ENCODE measurements at places on chromosomes 7 and 10. TPM values are rescaled to one million over a fixed set of nuclear protein-coding genes. Genes with fewer than 3 reads are reported as not detected.

Gene GARIN1A
- 0.80 TPM for total RNA-seq

Gene RBM17
- 133 TPM for total RNA-seq

Gene C10orf67
- total RNA-seq, result 0.06 TPM

Gene OLAH
- total RNA-seq, result not detected

Gene EPC1
- 21.6 TPM for total RNA-seq
